ENCODE measurements at places on chromosomes 5 and 9.

DNA sequence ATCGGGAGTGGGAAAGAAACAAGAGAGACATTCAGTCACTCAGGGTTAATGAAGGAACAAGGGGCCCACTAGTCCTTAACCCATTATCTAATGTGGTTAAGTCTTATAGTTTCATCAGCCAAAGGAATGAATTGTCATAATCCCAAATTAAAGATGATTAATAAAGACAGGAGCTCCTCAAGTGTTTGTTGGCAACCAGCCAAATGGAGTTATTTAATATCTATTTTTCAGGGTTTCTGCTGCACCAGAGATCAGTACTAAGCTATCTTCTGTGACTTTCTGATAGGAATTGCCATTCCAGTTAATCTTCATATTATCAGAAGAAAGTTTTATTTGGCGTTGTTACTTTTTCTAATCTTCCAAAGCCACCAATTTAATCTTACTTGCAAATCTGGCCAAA lies 34.0 kb upstream of the FCHO2 start:
- DNase-seq, result no peak

GRCh38 chr9:21923694-21924093 lies 70.5 kb downstream of the CDKN2A start:
- DNase-seq, result no peak

GRCh38 chr5:112065781-112066180 lies 308.8 kb upstream of the NREP start:
- DNase-seq, result no peak

- DNase-seq, result no peak
Measured at GRCh38 chr9:29209748-29210291, 1636.5 kb upstream of the C9orf72 start.

DNA sequence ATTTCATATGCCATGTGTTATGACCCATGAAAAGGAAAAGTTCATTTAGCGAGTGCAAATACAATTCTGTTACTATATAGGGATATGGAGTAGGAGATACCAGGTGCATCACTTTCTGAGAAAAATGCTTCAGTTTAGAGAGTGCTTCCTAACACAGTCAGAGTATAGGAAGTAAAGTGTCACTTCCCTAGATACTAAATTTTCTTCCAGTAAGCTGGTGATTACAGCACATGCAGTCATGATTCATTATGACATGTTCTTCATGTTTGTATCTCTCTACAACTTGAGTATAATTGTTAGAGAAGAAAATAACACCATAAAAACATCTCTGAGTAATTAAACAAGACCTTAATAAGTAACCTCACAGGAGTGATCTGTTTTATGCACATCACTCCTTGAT lies 837.0 kb downstream of the DNAH5 start:
- DNase-seq, result no peak

GRCh38 chr9:106111039-106111730 lies 416.8 kb downstream of the TMEM38B start:
- DNase-seq, result no peak

DNA sequence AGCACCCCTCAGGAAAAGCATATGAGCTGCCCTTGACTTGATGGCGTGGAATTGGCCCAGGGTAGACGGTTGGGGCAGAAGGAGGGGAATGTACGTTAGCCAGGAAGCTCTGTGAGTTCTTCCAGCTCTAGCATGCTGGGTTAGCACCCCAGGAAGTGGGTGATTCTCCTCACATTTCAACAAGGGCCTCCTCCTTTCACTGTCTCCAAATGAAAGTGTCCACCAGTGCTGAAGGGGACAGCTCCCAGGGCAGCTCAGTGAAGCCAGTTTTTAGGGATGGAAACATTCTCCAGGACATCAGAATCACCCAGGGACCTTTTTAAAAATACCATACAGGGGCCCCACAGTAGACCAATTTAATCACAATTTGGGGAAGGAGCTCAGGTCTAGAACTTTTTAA lies 17.2 kb upstream of the AFAP1L1 start:
- no peak for DNase-seq

DNA sequence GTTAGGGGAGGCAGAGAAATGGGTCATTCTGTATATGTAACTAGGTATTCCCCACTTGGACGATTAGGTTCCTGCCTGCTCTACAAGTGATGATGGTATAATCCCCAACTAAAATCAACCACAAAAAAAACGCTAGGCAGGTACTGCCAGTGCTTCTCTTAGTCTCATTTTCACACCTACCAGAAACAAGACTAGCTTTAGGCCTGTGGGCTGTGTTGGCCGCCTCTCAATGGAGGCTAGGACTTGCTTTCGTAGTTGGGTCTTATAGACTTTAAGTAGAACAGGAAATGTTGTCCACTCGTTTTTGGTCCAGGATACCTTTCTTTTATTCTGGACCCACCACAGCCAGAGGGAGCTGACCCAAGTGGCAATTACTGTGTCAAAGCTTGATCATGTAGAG lies 111.8 kb downstream of the UNC13B start:
- no peak for DNase-seq

- DNase-seq, result no peak
Measured at GRCh38 chr9:28318515-28318914, 745.2 kb upstream of the C9orf72 start.

DNA sequence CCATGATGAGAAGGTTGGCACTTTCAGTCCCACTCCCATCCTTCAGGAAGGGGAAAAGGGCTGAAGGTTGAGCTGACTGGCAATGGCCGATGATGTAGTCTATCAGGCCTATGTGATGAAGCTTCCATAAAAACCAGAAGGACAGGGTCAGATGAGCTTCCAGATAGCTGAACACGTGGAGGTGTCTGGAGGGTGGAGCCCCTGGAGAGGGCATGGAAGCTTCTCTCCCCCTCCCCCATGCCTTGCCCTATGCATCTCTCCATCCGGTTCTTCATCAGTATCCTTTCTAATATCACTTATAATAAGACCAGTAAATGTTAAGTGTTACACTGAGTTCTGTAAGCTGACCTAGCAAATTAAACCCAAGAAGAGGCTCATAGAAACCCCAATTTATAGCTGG lies 32.6 kb upstream of the SMU1 start:
- no peak for DNase-seq

- DNase-seq, result no peak
Measured at GRCh38 chr9:127033789-127034188, 88.6 kb downstream of the ANGPTL2 start.

DNA sequence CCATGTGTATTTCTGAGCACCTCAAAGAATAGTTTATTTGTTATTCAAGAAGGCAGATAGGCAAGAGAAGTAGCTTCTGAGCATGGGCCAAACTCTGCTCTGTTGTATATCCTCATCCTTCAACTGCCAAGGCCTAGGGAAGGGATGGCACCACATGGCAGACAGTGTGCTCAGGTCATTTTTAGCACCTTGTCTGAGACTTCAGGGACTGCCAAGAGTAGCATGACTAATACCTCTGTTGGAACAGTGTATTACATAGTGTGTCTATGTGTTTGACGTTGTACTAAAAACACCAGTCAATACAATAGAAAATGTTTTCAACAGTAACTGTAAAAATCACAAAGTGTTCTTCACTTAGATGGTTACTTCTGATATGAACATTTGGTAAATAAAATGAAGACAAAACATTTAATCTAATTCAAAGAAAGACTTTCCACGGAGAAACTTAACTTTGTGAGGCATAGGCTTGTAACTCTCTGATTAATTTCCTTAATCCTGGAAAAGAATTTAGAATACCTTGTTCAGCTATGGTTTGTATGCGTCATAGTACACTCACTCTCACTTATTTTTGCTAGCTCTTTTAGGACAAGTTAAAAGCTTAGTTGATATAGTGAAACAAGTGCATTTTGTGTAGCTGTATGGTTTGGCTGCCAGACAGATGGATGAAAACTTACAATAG lies 318.4 kb upstream of the RIOK2 start:
- no peak for DNase-seq
